HepG2 (cell line): ENCODE measurements at places on chromosomes 7 and 10. TPM values are rescaled to one million over a fixed set of nuclear protein-coding genes. Genes with fewer than 3 reads are reported as not detected.

GRCh38 chr7:24354456-24354855 lies 70.5 kb downstream of the NPY start:
- H3K36me3 ChIP-seq: no peaks in the 10 kb centered on the region
- no peak overlapping the region for H3K27ac ChIP-seq
- H3K4me3 ChIP-seq: no peak overlapping the region
- no peaks in the 10 kb centered on the region for H3K27me3 ChIP-seq
- H3K4me1 ChIP-seq: no peaks in the 10 kb centered on the region

DNA sequence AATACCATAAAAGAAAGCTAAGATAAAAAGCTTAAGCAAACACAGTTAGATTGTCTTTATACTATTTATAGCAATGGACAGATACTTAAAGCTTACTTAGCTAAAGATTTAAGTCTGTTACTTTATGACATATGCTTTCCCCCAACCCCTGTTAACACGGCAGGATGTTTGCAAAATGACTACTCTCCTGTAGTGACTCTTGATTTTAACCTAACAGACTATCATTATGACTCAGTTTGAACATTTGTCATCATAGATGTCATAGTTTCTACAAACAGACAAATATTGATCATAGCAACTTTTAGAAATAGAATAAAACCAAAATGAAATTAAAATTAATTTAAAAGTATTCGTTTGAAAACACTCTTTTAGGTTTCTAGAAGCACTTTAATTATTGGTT lies 7.8 kb upstream of the COMMD3 start:
- H3K4me1 ChIP-seq: no peaks in the 10 kb centered on the region
- no peak overlapping the region for H3K4me3 ChIP-seq
- H3K36me3 ChIP-seq: no peaks in the 10 kb centered on the region
- no peak overlapping the region for H3K27ac ChIP-seq

GRCh38 chr10:100519311-100520051 lies at the start of gene SEC31B:
Gene SEC31B (minus strand): TSS chr10:100519861. CDS start chr10:100516952, 2,909 bp downstream.
- H3K4me1 ChIP-seq: peaks cover 14% of the 10 kb centered on the region
- H3K4me3 ChIP-seq: peak within 1 kb of the TSS; percentile 41; the same call in 1 of the 2 replicates
- H3K27ac ChIP-seq: no peak within 1 kb of the TSS
- DNase-seq: peak; percentile 50
- H3K36me3 ChIP-seq: peaks cover 3% of the 10 kb centered on the region
- no peaks in the 10 kb centered on the region for H3K27me3 ChIP-seq

DNA sequence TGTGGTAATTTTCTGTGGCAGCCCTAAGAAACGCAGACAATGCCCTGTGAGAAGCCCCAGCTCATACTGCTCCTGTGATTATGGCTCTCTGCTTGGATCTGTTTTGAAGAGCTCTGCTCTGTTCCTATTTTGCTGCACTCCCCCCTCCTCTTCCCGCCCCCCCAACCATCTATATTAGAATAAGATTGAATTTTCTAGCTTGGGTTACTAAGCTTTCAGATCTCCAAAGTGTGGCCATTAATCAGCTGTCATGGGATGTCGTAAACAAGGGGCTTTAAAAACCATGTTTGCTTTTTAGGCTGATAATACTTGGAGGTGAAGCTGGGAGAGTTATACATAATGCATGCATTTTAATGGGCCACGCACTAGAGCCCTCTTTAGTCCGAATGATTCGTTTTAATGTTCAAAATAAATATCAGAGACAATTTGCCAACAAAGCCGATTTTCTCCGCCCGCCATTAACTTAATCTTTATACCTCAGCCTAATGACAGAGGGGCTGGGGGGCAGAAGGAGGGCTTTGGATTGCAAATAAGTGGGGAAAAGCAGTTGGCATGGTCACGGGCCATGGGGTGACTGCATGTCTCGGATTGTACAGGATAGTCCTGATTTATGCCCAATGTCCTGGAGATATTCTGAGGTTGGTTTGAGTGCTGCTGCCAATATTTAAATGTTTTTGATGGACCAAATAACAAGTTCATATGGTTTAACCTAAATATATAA lies 165.5 kb downstream of the RPS24 start:
- H3K4me3 ChIP-seq: no peak overlapping the region
- peaks cover 4% of the 10 kb centered on the region for H3K4me1 ChIP-seq
- no peaks in the 10 kb centered on the region for H3K36me3 ChIP-seq

DNA sequence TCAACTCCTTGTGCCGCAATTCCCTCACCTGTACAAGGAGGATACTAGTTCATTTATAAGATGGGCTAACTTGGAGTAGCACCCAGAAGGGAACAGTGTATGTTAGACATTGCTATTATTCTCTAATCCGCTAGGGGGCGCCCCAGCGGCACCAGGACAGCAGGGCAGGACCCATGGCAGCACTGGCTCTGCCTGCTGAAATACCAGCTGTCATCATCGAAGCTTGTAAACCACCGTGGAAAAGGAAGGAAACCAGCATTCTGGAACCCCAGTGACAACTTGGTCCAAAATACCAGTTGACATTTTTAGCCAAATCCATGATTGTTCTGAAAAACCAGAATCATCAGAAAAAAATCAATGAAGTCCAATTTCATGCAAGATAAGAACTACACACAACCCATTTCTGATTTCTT lies 134.4 kb downstream of the ITGA8 start:
- H3K4me1 ChIP-seq: no peaks in the 10 kb centered on the region
- H3K27ac ChIP-seq: no peak overlapping the region
- H3K36me3 ChIP-seq: no peaks in the 10 kb centered on the region
- no peak overlapping the region for H3K4me3 ChIP-seq
- peak; percentile 27 for DNase-seq

DNA sequence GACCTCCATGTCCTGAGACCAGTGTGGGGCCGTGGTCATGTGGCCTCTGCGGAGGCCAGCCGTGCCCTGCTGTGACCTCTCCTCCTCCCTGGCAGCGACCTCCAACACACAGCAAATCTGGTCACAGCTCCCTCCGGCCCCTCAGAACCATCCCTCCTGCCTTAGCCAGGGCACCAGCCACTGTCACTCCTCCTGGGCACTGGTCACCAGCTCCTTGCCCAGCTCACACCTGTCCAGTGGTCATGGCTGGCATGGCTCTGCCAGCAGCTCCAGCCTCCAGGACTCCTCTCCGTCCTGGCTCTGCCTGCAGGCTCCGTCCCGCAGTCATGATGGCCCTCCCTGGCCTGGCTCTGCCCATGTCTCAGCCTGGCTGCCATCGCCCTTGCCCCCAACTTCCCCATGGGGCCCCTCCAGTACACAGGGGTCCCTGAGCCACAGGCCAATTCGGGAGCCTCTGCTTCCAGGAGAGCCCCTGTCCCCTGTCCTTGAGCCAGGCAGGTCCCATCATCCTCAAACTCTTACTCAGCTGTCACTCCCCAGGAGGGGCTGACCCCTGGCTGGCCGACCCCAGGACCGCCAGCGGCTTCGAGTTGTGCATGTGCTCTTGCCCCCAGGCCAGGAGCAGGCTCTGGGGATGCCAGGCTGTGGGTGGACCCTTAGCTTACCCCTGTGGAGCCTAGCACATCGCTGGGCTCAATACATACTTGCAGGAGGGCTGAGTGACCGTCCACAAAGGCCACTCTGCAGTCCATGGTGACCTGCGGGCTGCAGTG lies 92.5 kb downstream of the TCERG1L start:
- H3K4me3 ChIP-seq: no peak overlapping the region
- no peaks in the 10 kb centered on the region for H3K4me1 ChIP-seq
- peaks cover 67% of the 10 kb centered on the region for H3K27me3 ChIP-seq
- DNase-seq: no peak

DNA sequence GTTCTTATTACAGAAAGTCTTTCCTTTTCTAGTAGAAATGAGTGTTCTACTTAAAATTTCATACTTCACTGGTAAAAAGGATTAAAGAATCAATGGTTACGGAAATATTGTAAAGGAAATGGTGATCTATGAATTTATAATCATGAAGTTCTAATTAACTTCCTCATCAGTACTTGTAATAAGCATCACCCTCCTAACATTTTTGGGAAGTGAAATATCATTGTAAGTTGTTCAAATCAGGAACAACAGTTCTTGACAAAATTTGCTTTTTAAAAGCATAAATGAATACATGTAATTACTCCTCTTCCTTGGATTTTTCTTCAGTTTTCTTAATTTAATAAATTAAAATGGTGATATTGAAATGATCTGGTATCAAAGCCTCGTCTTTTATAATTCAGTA lies 5.6 kb upstream of the PCGF5 start:
- no peaks in the 10 kb centered on the region for H3K27me3 ChIP-seq
- no peak for DNase-seq
- H3K4me3 ChIP-seq: no peak overlapping the region
- peaks cover 64% of the 10 kb centered on the region for H3K4me1 ChIP-seq

AEBP1 gene
- 0.22 TPM in 1 of 2 replicates, not detected in the other for total RNA-seq

SPDYE6 gene
- total RNA-seq: 0.07 TPM in 1 of 2 replicates, not detected in the other
